ENCODE measurements at places on chromosomes 6 and 20.

DNA sequence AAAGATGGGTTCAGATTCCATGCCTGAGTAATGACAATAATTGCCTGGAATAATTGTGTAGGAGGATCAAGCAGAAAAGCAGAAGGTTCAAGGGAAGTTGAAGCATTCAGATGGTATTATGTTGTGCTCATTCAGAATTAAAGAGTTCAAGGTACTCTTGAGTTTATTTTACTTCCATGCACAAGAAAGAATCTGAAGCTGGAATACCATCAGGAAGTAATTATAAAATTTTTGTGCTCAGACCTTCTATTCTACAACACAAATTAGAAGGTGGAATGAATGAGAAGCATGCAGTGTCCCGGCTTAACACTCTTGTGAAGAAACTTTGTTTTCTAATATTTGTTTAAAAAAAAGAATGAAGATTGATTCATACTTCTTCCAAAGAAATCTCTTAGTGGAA is 139.4 kb upstream of the ENPP5 start:
- no peak for DNase-seq

DNA sequence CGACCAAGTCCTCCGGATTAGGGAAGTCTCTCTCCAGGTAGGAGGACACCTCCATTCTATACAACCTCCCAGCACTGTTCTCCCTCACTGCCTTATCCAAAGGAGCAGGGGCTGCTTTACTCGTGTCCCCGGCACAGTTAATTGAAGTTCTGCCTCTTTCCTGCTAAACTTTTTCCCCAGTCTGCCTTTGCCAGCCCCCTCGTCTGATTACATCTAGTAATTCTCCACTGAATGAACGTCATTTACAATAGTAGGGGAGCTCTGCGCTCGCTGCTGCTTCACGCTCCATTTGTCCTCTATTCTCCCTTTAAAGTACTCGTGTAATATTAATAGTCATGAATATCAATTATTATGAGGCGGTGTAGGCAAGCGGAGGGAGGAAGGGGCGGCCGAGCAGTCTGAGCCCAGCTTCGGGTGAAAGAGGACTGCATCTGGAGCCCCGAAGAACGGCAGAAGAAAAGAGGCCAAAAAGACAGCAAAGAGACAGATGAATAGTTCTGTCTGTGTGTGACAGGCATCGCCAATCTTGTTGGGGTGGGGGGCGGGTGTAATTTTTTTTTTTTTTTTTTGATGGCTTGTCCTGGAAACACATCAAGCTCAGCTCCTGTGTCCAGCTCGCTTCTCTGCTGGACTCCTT is 2.9 kb downstream of the TFAP2B start:
- no peak for DNase-seq

- no peak for DNase-seq
These were observed 513.2 kb upstream of the MAN1A1 start for GRCh38 chr6:119862719-119863118.

DNA sequence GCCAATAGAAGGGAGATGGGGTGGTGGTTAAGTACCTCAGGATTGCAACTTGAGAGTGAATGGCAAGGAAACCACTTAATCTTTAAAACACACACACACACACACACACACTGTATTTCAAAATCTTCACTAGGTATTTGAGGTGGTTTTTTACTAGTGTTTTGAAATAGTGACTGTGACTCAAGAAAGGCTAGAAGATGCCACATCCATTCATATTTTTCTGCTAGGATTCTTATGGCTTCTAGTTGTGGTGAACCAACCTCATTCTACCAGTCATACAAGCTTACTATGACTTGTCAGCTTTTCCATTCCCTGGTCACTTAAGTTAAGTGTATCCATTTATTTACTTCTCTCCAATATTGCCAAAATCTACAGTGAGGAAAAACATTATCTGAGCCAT is 519.4 kb upstream of the JAG1 start:
- DNase-seq, result no peak

GRCh38 chr6:113352029-113352801 is 504.9 kb upstream of the MARCKS start:
- DNase-seq, result no peak

GRCh38 chr6:17865243-17865642 is 122.2 kb downstream of the KIF13A start:
- no peak for DNase-seq

GRCh38 chr20:58073945-58074856 is 154.3 kb downstream of the ANKRD60 start:
- DNase-seq, result no peak

- no peak for DNase-seq
These were observed 16.8 kb downstream of the TCP11 start for GRCh38 chr6:35124356-35124755.

GRCh38 chr6:31831350-31832215 is 4.0 kb downstream of the HSPA1B start:
- DNase-seq, result no peak

GRCh38 chr6:139701003-139701402 is 326.6 kb upstream of the CITED2 start:
- DNase-seq, result no peak

GRCh38 chr20:41169162-41169690 is 31.9 kb downstream of the PLCG1 start:
- no peak for DNase-seq

GRCh38 chr6:75170691-75171560 is 34.9 kb downstream of the COL12A1 start:
- DNase-seq, result no peak

DNA sequence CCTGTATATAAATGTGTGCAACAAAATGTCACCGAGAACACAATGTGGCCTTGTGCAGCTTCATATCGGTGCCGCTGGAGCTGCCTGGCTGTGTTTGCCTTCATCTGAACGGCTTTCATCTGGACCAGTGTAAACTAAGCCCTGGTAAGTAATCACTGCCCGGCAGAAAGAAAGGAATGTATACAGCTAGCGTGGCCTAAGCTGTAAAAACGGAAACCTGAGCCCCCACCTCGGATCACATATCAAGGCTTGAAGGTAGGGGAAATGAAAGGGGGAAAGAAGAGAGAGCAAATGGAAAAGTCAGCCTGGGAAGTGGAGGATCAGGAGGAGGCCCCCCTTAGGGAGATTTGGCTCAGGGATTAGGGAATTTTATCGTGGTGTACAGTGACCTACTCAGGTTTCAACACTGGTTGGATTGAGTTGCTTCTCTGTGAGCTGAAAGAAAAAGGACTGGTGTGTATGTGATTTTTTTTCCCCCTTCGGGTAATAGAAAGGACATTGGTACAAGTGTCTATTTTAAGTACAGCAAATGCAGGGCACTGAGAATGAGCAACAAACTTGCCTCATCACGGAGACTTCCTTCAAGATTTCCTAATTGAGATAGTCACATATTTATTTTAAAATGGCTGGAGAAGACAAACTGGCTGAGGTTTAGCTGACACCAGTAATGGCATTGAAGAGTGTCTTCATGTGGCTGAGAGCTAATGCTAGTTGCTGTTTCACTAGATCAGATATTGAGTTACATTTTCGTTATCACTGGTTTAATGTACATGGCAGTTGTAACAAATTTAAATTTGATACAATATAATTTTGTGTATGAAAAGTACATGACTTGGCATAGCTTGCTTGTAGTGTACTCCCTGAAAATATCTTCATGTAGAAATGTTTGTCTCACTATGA is 3.5 kb downstream of the SOBP start:
- no peak for DNase-seq

DNA sequence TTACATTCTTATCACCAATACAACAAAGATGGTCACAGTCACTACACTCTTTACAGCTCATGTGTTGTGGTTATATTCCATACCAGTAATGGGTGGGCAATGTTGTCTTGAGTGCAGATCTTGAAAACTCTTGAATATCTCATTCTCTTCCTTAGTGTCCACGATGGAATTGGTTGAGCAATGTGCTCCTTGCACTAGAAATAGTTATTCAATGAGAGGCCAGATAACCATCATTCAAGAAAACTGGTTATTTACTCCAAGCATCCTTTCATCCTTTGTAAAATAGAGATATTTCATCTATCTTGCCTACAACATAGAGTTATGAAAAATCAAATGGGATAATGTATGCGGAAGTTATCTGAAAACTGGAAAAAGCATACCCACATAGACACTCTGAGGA is 215.9 kb downstream of the ARHGAP18 start:
- DNase-seq, result no peak

- DNase-seq, result no peak
These were observed 68.6 kb downstream of the HDDC2 start for GRCh38 chr6:125233202-125233601.

DNA sequence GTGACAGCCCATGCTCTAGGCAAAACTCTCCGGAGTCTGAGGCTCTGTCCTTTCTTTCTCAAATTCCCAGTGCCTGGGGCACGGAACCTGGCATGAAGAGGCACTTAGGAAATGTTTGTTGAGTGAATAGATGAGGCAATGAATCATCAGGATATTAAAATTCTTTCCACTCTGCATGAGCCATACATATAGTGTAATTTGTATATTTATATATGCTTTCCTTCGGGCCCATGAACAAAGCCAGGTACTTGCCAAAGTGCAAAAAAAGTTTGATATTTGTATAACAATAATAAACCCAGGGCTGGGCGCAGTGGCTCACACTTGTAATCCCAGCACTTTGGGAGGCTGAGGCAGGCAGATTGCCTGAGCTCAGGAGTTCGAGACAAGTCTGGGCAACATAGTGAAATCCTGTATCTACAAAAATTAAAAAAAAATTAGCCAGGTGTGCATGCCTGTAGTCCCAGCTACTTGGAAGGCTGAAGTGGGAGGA is 212.3 kb upstream of the ZNF217 start:
- DNase-seq, result no peak

DNA sequence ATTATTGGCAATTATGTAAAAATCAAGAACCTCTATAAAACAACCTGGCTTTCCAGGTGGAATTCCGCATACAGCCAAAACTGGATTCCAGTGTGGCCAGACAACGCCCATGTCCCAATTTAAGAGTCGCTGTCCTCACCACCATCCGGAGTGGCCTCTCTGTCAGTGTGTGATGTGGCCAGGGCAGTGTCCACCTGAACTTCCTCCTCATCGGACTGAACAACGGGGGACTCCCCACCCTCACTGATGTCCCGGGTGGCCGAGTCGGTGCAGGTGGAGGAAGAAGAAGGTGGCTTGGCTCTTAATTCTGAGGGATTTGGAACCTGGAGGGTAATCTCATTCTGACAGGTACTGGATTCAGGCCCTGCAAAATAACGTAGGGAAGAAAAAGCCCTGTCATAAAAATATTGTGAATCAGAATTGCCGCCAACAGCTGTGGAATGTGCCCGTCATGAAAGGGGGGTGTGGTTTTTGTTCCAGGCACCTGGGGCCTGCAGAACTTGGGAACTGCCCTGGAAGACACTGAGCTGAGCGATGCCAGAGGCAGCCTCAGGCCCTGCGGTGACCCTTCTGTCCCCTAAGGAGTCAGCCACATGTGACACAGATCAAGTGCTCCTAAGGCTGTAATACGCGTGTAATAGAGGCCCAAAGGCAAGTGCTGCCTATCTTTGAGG is 139.8 kb downstream of the DTNBP1 start:
- no peak for DNase-seq

DNA sequence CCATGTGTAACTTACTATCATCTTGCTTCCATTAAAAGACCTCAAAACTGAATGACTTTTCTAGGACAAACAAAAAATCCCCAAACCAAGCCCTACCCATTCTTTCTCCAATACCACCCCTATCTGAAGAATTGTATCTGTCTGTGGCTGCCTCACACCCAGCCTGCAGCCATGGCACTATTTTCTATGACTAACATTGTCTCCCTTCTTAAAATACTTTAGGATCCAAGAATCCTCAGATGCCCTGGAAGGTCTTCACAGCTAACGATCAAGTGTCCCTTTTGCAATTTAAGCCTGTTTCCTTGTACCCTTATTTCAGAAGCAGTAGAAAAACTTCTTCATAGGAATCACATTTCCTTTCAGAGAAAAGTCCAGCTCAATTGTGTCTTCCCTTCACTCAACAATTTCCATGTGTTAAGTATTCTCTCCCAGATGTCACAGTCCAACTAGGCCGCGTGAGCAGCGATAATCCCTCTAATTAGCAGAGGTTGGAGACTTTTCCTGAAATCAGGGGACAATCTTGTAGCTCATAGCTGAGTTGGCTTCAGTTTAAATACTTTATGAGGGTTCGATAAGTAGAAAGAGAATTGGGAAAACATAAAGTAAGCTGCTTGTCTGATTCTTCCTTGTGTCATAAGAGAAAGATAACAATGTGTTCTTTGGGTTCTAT is 5.2 kb upstream of the MEP1A start:
- no peak for DNase-seq

DNA sequence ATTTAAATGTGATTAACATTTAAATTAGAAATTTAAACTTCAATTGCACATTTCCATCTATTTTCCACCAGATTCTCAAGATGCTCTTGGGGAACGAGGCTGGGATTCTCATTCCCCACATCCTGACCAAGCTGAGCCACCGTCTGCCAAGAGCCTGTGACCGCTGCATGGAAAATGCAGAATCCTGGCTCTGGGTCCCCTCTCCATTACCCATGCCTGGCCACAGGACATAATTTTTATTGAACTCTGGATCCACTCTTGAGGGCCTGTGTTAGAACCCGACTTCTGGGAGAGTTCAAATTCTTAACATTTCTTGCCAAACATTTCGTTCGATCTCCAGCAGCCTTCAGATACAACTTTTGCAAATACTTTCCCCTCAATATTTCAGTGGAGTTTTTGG is 201.6 kb upstream of the SNX9 start:
- DNase-seq, result no peak

- no peak for DNase-seq
These were observed 91.0 kb upstream of the SSTR4 start for GRCh38 chr20:22944062-22944461.

DNA sequence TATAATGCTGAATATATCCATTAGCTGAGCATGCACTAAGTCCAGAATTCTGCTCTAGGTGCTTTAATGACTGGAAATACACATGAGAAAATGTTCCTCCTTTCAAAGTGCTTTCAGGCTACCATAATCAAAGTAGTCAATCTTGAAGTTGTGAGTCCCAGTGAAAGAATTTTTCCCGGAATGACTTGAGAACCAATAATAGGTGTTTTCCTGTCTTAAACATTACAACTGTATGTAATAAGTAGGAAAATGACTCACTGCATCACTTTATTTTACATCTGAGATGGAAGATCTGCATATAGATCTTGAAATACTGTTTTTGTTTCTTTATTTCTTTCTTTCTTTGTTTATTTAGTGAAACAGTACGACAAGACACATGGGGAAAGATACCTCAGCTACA is 437.4 kb upstream of the JAG1 start:
- no peak for DNase-seq

- DNase-seq, result no peak
These were observed 80.6 kb downstream of the BMP2 start for GRCh38 chr20:6848041-6848440.
